T-helper 1 cell treated with Interleukin-12 subunit alpha and Interleukin-12 subunit beta and Interleukin-4 antibody, amounts not matched to agents 30 ng/mL and 1 ng/mL, for 36 hours (primary cell): ENCODE measurements at places on chromosomes 5 and 9. TPM values are rescaled to one million over a fixed set of nuclear protein-coding genes. Genes with fewer than 3 reads are reported as not detected.

ASB6 gene
- total RNA-seq = 27.9 and 28.1 TPM in 2 replicates

FAM169A gene
- 4.2 and 6.0 TPM in 2 replicates for total RNA-seq

GAS1 gene
- 0.20 TPM in 1 of 2 replicates, not detected in the other for total RNA-seq

PCDHA3 gene
- total RNA-seq = not detected in 2 replicates

TSTD2 gene
- 14.4 and 15.6 TPM in 2 replicates for total RNA-seq

AJM1 gene
- total RNA-seq = 8.1 and 8.8 TPM in 2 replicates

OR1L1 gene
- total RNA-seq = not detected in 2 replicates

DMGDH gene
- 1.3 TPM in 1 of 2 replicates, not detected in the other for total RNA-seq

C9orf50 gene
- total RNA-seq = not detected in 2 replicates

PSAT1 gene
- total RNA-seq = 65.7 and 67.8 TPM in 2 replicates

IGIP gene
- 3.9 and 4.0 TPM in 2 replicates for total RNA-seq

SLC1A3 gene
- total RNA-seq = not detected in 2 replicates

ZNF346 gene
- 28.1 and 30.6 TPM in 2 replicates for total RNA-seq

CRB2 gene
- not detected in 2 replicates for total RNA-seq

ZSWIM6 gene
- 5.4 and 5.9 TPM in 2 replicates for total RNA-seq

BTNL3 gene
- not detected in 2 replicates for total RNA-seq

OR2K2 gene
- not detected in 2 replicates for total RNA-seq

ARHGEF39 gene
- 7.8 and 8.7 TPM in 2 replicates for total RNA-seq

CCL21 gene
- not detected in 2 replicates for total RNA-seq

TMOD1 gene
- total RNA-seq = 1.6 and 2.1 TPM in 2 replicates

CD274 gene
- total RNA-seq = 42.1 and 42.6 TPM in 2 replicates

SPINK7 gene
- not detected in 2 replicates for total RNA-seq

CDHR2 gene
- 1.3 and 1.7 TPM in 2 replicates for total RNA-seq

FBLL1 gene
- not detected in 2 replicates for total RNA-seq

CDH6 gene
- not detected in 2 replicates for total RNA-seq

MYOT gene
- not detected in 2 replicates for total RNA-seq

IL4 gene
- 12.7 and 12.8 TPM in 2 replicates for total RNA-seq

TMEM252 gene
- not detected in 2 replicates for total RNA-seq

SREK1 gene
- total RNA-seq = 71.2 and 73.9 TPM in 2 replicates
